Stimulated activated CD8-positive, alpha-beta memory T cell treated with anti-CD3 and anti-CD28 coated beads, Interleukin-15, amount 100 ng/mL, for 4 hours (primary cell): ENCODE measurements at places on chromosomes 3 and 15.

DNA sequence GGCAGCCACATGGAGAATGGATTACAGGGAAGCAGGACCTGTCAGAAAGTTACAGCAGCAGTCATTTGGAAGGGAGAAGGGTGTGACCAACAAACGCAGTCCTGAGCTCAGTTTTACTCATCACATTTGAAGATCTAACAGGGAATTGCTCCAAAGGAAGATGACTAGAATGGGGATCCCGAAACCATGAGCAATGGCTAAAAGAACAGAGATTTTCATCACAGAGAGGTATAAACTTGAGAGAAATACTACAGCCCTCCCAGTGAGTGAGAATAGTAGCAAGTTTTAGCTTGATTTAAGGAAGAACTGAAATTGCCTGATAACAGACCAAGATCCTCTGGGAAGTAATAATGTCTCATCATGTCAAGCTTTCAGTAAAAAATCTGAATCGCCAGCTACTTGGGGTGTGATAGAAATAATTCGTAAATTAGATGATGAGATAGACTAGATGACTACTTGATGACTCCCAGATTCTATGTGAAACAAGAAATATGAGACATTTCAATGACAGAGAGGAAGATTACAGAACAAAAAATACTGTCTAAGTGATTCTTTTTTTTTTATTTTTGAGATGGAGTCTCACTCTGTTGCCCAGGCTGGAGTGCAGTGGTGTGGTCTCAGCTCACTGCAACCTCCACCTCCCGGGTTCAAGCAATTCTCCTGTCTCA lies 16.9 kb downstream of the CD47 start:
- DNase-seq: no peak

DNA sequence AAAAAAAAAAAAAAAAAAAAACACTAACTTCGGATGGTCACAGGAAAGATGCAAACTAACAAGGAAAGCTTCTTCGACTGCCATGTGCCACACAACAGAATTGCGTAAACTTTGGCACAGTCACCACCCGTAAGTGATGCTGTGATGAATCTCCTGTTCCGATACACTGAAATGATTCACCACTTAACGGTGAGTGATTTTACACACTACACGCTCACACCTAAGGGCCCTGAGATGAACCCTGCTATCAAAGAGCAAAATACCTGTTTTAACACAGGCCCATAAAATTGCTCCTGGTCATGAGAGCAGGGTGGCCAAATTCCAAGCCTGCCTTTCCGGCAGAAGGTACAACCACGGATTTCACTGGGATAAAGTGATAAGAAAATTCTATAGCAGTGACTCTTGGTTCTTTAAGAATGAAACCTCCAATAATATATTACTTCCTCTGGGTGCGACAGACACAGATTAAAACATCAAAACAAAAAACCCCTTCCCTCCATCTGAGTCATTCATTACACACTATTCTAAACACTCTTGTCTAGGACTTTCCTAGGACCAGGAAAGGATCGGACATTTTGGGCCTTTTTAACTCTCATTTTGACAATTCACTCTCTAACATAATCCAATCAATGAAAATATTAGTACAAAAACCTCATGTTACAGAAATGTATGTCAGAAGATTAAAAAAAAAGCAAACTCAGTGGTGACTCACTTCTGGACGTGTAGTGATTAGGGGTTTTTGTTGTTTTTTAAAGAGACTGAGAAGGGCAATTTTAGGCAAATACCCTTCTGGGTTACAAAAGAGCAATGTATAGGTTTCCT lies 28.3 kb downstream of the LRIG1 start:
- no peak for DNase-seq

GRCh38 chr3:97839944-97840343 lies 18.1 kb downstream of the CRYBG3 start:
- DNase-seq: no peak

DNA sequence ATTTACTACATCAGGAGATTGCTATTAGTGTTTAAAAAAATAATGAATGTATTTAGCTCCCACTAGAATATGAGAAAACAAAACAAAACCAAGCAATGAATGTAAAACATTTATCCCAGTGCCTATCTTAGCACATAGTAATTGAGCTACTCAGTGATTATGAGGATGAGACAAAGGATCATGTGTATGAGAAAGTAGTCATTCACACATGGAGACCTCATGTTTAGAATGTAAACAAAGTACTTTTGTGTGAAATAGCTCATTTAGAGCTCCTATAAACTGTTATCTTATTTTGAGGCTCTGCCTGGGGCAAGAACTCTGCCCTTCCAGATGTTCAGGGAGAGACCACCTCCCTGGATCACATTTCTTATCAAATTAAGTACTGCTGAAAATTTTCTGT lies 236.8 kb downstream of the LRRN1 start:
- DNase-seq: no peak

GRCh38 chr15:83858820-83859505 lies 205.0 kb downstream of the ADAMTSL3 start:
- DNase-seq: no peak

GRCh38 chr15:83066734-83067637 lies at the start of gene BTBD1:
BTBD1 (minus strand) TSS chr15:83067252; CDS start chr15:83067151, 101 bp downstream.
- peak; percentile 76 for DNase-seq

- no peak for DNase-seq
Measured at GRCh38 chr15:90592131-90592881, 62.6 kb downstream of the CRTC3 start.

DNA sequence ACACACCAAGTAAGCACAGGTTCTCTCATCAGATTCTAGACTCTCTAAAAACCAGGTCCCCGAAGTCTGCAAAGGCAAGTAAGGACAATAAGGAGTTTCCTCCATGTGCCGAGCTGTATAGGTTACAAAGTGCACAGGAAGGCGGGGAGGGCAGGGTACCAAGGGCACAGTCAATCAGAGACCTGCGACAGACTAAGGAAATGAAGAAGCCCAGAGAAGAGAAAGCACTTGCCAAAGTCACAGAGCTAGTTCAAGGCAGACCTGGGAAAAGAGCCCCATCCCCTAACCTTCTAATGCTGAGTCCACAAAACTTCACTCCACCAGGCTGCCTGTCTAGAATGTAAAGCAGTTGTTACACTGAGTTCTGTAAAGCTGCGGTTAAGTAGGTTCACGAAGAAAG lies 1.7 kb downstream of the SEC13 start:
- DNase-seq: no peak

DNA sequence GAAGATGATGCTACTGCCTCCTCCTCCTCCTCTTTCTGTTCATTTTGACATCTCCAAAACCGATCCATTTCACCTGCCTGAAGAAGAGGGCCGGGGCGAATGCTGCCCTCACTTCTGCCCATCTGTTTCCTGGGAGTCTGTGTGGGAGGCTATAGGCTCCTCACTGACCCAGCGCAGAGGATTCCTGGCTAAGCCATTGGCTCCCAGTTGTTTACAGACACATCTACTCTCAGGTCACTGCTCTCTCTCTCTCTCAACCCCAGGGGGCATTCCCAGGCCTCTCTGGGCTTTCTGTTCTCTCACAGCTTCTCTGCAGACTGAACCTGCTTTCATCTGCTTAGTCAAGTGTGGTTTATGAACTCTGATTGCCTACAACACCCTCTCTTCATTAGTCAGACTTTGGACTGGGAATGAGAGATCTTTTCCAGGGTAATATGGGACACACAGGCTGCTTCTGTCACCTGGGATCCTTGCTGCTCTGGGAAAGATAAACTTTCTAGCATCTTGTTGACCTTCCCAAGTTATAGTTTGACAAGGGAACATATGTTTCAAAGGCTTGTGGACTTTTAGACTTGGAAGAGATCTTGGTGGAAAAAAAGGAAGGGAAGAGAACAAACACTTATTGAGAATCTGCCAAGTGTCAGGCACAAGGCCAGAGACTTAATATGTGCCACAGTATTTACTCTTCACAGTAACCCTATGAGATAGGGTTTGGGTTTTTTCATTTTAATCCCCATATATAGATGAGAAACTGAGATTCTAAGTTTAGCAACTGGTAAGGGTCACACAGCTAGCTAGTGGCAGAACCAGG lies 30.2 kb upstream of the USP3 start:
- no peak for DNase-seq

DNA sequence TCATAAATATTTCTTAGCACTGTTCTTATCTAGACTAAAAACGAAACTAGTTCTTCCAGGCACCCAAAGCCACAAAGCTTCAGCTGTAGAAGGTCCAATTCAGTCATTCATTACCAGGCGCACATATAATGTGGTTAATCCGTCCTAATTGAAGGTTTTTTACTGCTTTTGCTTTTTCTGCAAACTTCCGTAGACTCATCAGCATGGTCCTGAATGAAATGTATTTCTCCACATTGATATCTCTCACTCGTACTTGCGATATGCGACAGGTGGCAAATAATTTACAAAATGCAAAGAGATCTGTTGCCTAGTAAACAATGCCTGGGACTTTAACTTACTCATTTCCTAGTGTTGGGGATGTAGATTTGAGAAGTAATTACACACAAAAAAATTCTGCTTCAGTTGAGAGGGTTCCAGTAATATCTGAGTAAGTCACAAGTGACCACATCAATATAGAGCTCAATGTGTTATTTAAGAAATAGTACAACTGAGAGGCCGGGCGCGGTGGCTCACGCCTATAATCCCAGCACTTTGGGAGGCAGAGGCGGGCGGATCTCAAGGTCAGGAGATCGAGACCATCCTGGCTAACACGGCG lies 75.0 kb upstream of the MBNL1 start:
- DNase-seq: no peak

- DNase-seq: no peak
Measured at GRCh38 chr3:196227121-196227561, 10.8 kb downstream of the SLC51A start.

DNA sequence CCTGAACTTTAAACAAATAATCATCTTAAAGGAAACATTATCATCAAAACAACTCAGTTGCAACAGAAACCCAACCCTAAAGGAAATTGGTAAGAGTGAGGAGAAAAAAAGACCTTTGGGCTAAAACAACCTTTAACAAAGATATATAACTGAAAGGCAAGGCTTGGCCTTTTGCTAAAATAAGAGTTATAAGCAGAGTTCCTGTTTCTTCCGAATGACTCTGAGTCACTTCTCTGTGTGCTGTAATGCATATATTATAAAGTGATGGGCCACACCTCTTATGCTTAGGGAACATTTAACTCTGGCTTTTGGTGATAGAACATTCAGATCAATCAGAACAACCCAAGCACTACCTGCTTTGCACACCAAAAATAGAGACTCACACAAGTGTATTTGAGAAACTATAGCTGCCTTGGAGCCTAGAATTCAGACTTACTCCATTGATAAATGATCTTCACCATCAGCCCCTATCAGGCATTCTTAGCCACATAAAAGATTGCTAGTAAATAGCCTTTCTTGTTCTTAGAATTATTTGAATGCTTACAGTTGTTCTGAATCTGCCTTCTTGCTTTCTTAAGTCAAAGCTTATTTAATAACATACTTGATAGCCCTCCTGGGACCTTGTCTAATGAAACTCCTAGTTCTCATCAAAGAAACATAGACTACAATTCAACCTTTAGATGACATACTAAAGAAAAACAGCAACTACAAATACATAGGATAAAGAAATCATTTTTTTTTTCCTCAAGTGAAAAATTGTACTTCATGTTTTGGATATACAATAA lies 294.2 kb upstream of the SEMA6D start:
- DNase-seq: no peak

DNA sequence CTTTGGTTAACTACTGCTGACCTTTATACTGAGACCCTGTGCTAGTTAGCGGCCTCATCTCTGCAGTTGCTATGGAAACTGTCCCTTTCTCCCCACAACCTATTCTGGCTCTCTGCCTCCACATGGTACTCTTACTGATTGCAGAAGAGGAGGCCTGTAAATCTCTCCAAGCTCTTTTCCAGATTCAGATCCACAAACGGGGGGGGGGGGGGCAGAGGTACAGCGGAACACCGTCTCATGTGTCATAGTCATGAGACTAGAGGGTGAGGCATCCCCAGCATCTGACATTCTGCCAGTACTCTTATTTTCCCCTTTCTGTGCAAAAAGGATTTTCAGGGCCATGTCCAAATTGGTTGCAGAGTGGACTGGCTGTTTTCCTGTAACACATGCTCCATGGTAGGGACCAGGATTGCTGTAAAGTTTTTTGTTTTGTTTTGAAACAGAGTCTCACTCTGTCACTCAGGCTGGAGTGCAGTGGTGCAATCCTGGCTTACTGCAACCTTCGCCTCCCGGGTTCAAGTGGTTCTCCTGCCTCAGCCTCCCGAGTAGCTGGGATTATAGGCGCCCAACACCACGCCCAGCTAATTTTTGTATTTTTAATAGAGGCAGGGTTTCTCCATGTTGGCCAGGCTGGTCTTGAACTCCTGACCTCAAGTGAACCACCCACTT lies 8.3 kb upstream of the MAP1A start:
- no peak for DNase-seq

GRCh38 chr15:34700891-34701427 lies 53.8 kb downstream of the GJD2 start:
- DNase-seq: no peak

- DNase-seq: no peak
Measured at GRCh38 chr15:51299187-51300015, 39.0 kb downstream of the CYP19A1 start.

GRCh38 chr3:4398941-4399245 lies 68.2 kb downstream of the SUMF1 start:
- no peak for DNase-seq

GRCh38 chr3:98817547-98818041 lies 54.5 kb downstream of the ST3GAL6 start:
- DNase-seq: no peak

- DNase-seq: no peak
Measured at GRCh38 chr3:117687096-117687495, 977.5 kb downstream of the TUSC7 start.

DNA sequence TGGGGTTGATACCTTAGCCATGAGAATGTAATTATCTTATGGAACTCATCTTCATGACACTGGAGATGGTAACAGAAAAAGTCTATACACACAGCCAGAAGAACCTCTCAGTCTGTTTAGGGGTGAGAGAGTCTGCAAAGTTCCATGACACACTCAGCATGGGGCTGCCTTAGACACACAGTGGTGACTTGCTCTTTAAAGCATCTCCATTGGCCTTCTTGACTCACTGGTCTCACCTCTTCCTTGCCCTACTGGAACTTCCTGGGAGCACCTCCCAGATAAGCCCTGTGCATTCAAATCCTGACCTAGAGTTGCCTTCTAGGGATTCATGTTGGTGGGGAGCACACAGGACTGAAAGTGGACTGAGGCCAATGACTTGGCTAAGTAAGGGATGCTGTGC lies 9.3 kb downstream of the MAGI1 start:
- DNase-seq: no peak

GRCh38 chr3:33076952-33077351 lies 20.0 kb downstream of the GLB1 start:
- DNase-seq: no peak

- DNase-seq: peak; percentile 9
Measured at GRCh38 chr15:84914909-84915605, 30.6 kb downstream of the SLC28A1 start.
